GM10248 (cell line): ENCODE measurements at places on chromosomes 1 and 21.
A peak's percentile ranks its signal among the peaks of the same experiment; 100 is the strongest.

DNA sequence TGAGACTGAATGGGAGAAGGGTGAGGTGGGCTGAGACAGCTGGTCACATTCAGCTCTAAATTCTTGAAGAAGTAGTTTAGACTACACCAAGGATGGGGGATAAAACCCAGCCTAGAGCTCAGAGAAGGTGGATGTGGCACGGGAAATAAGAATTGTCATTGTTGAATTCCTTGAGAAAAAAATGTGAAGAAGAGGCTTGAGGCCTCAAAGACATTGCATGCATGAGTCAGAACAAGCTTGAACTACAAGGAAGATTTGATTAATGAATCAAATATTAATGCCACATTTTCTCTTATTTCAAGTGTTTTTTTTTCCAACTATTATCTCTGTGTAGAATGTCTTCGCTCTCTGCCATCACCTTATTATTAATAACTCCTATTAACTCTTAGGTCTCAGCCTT lies 58.9 kb downstream of the MAP3K7CL start:
- no peak for DNase-seq

DNA sequence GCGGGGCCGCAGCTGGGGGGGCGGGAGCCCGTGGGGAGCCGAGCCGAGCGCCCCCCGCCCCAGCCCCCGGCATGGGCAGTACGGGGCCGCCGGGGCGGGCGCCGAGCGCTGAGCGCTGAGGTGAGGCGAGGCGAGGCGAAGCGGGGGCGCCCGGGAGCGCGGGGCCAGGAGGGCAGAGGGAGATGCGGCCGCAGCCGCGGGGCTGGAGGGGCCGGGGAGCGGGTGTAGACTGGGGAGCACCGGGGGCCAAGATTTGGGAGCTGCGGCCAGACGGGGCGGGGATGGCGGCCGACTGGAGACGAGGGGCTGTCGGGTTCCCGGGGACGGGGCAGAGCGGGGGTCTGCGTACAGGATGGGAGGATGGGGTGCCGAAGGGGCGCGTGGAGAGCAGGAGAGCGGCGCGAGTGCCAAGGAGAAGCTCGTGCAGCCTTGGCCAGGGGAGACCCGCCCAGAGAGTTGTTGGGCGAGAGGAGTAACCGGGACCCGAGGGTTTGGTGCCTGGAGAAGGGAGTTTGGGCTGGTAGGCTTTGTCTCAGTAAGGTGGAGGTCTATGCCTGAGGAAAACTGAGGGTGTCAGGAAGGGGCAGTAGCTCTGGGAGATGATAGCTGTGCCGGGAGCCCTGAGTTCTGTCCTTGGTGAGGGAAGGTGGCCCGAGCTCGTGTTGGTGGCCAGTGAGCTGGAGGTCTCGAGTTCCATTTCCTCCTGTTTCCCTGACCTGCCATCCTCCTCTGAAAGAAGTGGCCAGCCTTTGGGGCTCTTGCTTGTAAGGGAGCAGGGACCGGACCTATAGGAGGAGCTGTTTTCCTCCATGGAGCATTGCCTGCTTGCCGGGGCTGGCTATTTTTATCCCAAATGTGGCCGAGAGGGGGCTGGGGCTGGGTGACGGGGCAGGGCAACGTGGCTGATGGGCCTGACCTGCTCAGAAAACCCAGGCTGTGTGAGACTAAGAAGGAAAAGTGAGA lies 539 bp downstream of the ATP8B2 start:
- peak; percentile 50 for DNase-seq

- no peak for DNase-seq
Observed at GRCh38 chr1:203763505-203763904, 1.5 kb upstream of the LAX1 start.

- no peak for DNase-seq
Observed at GRCh38 chr1:209509039-209509438, 74.5 kb upstream of the CAMK1G start.

GRCh38 chr1:225739542-225740107 lies 38.0 kb upstream of the SRP9 start:
- DNase-seq = no peak

- DNase-seq = no peak
Observed at GRCh38 chr1:20496241-20496661, 10.2 kb upstream of the CAMK2N1 start.

GRCh38 chr1:205108464-205108863 lies 13.3 kb downstream of the RBBP5 start:
- no peak for DNase-seq

GRCh38 chr1:84141182-84142003 lies 2.7 kb upstream of the PRKACB start:
- peak; percentile 11 for DNase-seq

GRCh38 chr1:61052395-61053225 lies 29.8 kb upstream of the NFIA start:
- DNase-seq = no peak

- DNase-seq = peak; percentile 51
Observed at GRCh38 chr1:158329733-158330132, 1.6 kb downstream of the CD1B start.

- no peak for DNase-seq
Observed at GRCh38 chr1:101187297-101187696, 49.5 kb upstream of the S1PR1 start.

- DNase-seq = no peak
Observed at GRCh38 chr21:40846587-40847411, at the start of gene DSCAM. DSCAM (minus strand) TSS chr21:40847158; CDS start chr21:40846661, 497 bp downstream.

- DNase-seq = no peak
Observed at GRCh38 chr1:194114288-194114687, 927.9 kb upstream of the B3GALT2 start.

- DNase-seq = no peak
Observed at GRCh38 chr1:87914396-87914795, 585.7 kb downstream of the LMO4 start.

DNA sequence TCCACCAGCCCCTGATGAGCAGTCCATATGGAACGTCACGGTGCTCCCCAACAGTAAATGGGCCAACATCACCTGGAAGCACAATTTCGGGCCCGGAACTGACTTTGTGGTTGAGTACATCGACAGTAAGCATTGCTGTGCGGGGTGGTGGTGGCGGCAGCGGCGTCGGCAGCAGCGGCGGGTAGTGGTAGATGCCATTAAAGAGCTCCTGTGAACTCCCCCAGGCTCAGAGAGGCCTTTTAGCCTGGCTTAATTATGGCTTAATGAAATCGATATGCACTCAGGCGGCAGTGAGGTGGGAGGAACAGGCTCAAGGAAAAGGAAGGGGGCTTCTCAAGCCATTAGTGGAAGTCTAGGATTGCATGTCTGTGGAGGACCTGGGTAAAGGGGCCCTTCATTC lies 41.9 kb upstream of the CNTN2 start:
- DNase-seq = no peak

- no peak for DNase-seq
Observed at GRCh38 chr1:173948594-173948993, 31.5 kb upstream of the SERPINC1 start.

- no peak for DNase-seq
Observed at GRCh38 chr1:18633422-18634155, 2.9 kb downstream of the PAX7 start.

DNA sequence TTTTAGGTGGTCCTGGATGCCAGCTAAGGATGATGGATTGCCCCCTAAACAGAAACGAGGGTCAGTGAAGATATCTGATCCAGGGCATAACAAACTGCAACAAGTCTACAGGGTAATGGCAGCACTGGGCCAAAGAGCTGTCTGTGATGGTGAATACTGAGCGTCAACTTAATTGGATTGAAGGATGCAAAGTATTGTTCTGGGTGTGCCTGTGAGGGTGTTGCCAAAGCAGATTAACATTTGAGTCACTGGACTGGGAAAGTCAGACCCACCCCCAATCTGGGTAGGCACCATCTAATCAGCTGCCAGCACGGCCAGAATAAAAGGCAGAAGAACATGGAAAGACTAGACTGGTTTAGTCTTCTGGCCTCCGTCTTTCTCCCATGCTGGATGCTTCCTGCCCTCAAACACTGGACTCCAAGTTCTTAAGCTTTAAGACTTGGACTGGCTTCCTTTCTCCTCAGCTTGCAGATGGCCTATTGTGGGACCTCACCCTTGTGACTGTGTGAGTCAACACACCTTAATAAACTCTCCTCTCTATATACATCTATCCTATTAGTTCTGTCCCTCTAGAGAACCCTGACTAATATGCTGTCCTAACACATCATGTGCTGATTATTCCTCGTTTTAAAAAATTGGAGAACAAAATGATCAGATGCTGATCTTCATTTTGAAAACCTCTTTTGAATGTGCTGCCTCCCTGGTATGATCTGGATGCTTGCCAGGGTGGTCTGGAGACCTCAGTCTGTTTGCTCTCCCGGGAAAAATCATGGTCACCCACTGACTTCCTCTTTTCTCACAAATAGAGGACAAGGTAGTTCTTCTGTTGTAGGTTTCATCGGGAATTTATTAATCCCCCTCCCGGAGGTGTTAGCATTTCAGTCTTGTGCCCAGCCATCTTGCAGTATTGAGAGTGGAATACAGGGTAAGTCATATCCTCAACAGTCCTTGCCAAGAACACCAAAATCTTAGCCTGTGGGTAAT lies 234.7 kb downstream of the SETD4 start:
- DNase-seq = no peak

GRCh38 chr1:162283657-162284056 lies 93.0 kb downstream of the SPATA46 start:
- DNase-seq = no peak

GRCh38 chr1:95126366-95126765 lies 9.2 kb downstream of the TLCD4 start:
- DNase-seq = no peak
